Activated CD4-positive, alpha-beta T cell treated with anti-CD3 and anti-CD28 coated beads for 24 hours (primary cell): ENCODE measurements at places on chromosomes 12 and 14.

GRCh38 chr14:97757491-97757890 is 960.3 kb downstream of the VRK1 start:
- no peak for DNase-seq

DNA sequence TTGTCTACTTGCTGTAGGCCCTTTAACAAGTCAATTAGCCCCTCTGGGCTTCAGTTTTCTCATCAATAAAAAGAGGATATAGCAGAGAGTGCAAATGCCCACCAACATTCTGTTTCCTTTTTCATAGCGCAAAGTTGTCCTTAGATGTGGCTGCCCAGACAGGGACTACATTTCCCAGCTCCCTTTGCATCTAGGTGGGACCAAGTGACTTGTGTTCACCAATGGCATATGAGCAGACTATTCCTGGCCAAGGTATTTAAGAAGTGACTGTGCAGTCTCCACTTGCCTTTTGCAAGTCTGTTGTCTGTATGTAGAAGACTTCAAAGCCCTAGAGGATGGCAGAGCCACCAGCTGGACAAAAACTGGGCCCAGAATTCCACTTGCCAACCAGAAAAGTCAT is 59.7 kb downstream of the DAO start:
- DNase-seq = no peak

DNA sequence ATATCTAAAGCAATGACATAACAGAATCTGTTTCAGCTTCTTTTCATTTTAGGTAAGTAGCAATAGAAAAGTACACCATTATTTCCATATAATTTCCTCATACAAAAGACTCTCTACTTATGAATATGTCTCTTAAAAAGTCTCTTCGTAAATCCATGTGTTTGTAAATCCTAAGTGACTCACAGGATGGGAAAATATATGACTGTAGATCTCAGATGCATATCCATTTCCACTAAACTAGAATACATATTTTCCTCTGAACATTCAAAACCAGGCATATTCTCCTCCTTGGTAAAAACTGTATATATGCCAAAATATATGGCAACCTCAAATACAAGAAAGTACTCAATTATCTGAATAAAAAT is 93.6 kb downstream of the TXNDC16 start:
- DNase-seq = no peak

DNA sequence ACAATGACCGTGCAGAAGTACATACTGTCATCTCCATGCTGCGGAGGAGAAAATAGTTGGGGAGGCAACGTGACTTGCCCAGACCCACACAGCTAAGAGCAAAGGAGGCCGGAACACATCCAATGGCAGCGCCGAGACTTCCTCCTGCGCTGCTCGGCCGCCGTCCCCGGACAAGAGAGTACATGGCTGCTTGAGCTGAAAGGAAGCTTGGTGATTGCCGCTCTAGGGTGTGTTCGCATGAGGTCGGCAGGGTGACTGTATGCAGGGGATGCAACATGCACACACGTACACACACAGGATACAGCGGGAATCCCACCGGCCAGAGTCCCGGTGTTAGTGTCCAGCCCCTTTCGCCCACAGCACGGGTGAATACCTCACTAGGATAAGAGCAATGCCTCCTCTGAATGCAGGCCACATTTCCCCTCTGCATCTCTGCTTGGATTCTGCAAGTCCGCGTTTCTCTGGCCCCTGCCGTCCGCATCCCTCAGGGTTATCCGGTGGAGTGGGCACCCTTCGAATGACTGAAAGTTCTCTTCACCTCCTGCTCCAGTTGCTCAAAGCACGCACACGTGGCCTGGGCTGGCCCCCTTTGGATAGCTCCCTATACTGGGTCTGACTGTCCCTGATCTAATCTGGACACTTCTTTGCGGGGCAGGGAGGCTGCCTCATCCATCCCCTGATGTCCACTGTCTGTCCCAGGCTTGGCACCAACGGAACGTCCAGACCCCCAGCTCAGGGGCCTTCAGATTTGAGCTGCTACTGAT is 78.8 kb downstream of the GSC start:
- DNase-seq = no peak

DNA sequence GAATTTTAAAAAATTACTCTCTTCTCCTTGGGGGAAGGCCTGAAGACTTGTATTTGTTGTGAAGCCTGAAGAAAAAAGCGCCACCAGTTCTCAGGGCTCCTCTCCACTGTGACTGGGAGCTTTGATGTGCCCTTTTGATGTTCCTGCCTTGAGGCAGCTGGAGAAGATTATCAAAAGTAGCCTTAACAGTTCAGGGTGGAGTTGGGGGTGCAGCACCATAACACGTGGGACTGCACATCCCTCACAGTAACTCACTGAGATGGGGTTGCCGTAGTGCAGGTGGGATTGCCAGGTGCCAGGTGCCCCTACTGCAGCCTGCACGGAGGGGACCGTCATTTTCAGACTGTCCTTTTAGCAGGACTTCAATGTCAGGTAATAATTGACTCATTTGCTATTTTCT is 474.1 kb downstream of the ETNK1 start:
- no peak for DNase-seq

DNA sequence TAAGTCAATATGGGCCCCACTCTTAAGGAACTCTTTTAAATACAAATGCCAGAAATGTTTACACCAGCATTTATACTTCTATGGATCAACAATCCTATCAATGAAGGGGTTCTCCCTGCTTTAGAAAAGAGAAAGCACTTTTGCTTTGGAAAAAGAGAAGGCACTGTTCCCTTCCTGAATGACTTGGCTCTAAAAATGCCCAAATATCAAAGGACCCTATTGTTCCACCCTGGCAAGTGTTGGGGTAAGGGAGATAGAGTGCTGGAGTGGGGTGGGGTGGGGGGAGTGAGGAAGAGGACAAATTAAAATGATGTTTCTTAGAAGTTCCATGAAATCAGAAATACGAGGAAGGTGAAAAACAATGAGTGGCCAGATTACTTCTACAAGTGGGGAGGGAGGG is 131.6 kb upstream of the GRIN2B start:
- DNase-seq = no peak

- DNase-seq = no peak
Measured at GRCh38 chr14:33586806-33587205, 364.1 kb downstream of the EGLN3 start.

DNA sequence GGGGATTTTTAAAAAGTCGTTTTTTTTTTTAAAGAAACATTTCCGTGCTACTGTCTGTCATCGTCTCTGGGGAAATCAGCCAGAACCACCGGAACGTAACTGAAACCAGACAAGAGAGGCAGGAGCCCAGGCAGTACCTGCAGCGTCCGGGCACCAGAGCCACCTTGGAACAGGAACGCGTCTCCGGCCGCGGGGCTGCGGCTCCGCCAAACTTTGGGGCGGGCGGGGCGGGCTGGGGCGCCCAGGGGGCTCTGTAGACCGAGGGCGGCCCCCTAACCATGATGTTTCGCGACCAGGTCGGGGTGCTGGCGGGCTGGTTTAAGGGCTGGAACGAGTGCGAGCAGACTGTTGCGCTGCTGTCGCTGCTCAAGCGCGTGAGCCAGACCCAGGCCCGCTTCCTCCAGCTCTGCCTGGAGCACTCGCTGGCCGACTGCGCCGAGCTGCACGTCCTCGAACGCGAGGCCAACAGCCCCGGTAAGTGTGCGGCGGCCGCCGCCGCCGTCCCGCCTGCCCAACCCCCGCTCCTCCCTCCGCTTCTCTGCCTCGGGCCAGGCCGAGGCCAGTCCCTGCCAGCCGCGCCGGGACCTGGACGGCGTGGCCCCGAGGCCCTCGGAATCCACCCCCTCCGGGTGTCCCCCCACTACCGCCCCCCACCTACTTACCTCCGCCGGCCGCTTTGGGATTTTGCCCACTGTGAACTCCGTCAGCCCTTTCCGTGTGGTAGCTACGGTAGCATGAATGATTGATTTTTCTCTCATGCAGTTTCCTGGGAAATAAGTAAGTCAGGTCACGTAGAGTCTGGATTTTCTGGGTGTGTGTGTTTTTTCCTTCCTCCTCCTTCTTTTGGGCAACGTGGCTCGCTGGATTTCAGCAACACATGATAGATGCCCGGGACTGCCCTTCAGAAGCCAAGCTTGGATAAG is 972 bp downstream of the SAMD4A start:
- DNase-seq = no peak

GRCh38 chr14:87113286-87113685 is 879.7 kb downstream of the GALC start:
- DNase-seq = no peak

- DNase-seq = no peak
Measured at GRCh38 chr14:77714926-77715325, 7.0 kb downstream of the SLIRP start.

DNA sequence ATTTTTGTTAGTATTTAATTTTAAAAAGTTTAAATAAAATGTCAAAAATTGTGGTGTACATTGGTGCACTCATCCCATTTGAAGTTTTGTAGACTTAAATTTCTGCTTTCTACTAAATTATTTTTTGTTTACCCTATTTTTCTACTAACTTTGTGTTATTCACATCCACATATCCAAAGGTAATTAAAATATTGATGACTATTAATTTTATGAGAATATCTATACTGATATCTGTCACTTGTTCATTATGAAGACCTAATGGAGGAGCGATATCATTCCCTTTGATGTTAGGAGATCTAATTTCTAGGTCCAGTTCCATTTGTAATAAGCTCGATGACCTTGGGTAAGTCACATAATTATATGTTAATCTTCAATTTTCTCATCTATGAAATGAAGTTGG is 325.7 kb upstream of the STXBP6 start:
- DNase-seq = no peak

- no peak for DNase-seq
Measured at GRCh38 chr14:90641615-90642243, 174.5 kb downstream of the TTC7B start.

DNA sequence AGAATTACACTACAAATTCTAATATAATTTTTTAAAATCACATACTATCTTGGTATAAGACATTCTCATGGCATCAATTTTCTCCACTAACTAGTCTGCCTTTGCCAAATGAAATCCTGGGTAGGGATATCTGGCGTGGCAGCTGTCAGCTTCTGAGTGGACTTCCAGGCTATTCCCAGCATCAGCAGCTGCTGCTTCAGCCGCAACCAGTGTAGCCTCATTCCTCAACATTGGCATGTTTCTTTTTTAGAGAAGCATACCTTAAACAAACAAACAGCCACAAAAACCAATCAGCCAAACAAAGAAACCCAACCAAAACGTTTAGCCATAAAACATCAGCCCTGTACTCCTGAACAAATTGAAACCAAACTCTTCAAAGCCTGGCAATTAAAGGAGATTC is 235.8 kb downstream of the SSPN start:
- DNase-seq = no peak

DNA sequence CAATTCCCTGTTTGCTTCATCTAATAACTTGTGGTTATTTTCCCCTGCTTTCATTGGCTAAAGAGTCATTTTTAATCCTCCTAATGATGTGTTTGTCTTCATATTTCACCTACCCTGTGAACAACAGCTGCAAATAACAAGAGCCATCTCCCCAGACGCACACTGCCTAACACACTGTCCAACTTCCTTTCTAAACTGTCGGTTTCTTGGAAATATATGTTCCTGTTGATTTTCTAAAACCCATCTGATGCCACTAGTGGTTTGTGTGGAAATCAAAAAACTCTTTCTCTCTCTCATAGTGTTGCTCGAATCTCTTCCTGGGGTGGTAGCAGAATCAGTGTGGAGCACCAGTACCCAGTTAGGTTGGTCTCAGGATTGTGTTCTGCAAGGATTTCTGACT is 226.9 kb downstream of the EPS8 start:
- no peak for DNase-seq

DNA sequence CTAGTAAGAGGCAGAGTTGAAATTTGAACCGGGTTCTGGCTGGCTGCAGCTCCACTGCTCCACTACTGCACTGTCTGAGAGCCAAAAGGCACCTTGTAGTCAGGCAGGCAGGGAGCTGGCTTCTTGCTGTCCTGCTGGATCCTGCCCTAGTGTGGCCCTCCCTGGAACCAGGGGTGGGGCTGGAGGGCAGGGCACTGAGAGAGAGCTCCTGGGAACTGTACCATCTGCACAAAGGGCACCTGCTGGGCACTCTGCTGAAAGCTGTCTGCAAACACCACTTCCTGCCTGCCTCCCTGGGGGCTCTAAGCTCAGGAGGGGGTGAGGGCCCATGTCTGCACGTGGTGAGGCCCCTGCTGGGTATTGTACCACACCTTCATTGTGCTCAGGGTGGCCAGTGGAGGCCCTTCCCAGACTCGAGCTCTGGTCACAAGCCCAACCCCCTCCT is 19.0 kb upstream of the TCL1B start:
- no peak for DNase-seq

GRCh38 chr12:114625294-114625851 is 58.6 kb downstream of the TBX3 start:
- DNase-seq = peak; percentile 7

- peak; percentile 16 for DNase-seq
Measured at GRCh38 chr12:104083769-104084475, 19.6 kb downstream of the HCFC2 start.

DNA sequence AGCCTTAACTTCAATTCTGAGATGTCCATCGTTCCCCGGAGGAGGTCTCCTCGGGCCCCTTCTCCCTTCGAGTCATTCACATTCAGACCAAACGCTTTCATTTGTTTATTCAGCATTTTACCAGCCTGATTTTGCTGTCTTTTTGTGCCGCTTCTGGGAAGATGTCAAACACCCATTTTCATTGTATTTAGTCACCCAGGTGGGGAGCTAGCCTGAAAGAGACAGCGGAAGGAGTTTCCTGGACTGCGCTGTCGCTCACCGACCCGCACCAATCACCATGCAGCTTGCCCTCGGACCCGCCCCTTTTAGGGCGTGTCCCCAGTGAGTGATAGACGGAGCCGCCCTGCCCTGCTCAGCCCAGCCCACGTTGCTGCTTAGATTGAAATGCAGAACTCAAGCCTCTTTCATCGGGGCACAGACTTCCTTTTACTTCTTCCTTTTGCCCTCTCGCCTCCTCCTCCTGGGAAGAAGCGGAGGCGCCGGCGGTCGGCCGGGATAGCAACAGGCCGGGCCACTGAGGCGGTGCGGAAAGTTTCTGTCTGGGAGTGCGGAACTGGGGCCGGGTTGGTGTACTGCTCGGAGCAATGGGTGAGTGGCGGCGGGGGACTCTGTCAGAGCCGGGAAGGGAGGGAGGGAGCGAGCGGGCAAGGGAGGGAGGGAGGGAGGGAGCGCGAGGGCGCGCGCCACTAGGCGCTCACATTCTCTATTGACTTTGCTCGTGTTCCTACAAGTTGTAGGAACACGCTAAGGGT is at the start of gene PAX9:
PAX9 (plus strand) TSS at position 355 of the 752 bp plus-strand sequence; CDS start at position 585, 230 bp downstream.
- no peak for DNase-seq
